ENCODE measurements at places on chromosomes 7 and 10.
A peak's percentile ranks its signal among the peaks of the same experiment; 100 is the strongest.

DNA sequence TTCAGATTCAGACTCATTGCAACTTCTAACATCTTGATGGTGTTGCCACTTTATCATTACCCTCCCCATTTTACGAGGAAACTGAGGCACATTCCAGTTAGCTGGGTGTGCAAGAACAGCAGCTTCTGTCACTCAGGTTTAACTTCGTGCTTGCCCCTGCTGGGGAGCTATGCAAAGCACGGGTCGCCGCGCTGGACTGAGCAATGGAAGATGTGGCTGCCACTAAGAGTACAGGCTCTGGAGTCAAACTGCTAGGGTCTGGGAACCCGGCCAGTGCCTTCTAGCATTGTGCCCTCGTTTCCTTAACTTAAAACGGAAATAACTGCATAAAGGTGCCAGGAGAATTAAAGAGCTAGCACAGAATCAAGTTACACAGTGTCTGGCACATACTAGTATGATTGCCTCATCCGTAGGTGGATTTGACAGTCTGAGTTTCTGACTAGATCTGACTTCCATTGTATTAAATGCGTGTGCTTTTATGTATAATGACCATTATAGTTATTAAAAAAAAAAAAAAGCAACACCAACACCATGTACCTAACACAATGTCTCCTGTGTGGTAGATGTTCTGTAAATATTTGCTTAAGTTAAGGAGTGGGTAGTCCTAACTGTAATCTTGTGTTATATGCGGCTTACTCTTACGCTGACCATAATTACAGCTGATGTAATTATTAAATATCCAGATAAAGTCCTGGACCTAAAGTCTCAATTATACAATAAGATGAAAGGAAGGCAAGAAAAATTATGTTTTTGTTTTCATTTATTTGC lies 842 bp downstream of the ZNF22 start:
- peak; percentile 52 for DNase-seq

GRCh38 chr7:142375710-142376313 lies 118.0 kb upstream of the PRSS58 start:
- no peak for DNase-seq

GRCh38 chr7:157896774-157897555 lies 560.2 kb downstream of the DNAJB6 start:
- DNase-seq, result no peak

- DNase-seq, result no peak
These were observed 48.5 kb downstream of the PLCE1 start for GRCh38 chr10:94042001-94042833.
